ENCODE measurements at places on chromosomes 16 and 17.

DNA sequence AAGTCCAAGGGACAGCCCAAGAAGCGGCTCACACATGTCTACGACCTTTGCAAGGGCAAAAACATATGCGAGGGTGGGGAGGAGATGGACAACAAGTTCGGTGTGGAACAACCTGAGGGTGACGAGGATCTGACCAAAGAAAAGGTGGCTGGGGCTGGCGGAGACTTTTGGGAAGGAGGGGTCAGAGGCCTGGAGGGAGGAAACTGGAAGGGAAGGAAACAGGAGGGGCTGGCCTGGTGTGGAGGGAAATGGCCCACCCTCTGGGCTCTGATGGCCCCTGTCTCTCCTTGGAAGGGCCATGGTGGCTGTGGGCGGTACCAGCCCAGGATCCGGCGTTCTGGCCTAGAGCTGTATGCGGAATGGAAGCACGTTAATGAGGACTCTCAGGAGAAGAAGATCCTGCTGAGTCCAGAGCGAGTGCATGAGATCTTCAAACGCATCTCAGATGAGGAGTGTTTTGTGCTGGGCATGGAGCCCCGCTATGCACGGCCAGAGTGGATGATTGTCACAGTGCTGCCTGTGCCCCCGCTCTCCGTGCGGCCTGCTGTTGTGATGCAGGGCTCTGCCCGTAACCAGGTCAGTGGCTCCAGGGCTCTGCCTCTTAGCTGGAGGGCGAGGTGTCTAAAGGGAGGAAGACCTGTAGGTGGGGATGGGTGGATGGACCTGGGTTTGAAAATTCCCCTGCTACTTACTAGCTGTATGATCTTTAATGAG, 12.5 kb downstream of the POLR2A start:
- DNase-seq: no peak

DNA sequence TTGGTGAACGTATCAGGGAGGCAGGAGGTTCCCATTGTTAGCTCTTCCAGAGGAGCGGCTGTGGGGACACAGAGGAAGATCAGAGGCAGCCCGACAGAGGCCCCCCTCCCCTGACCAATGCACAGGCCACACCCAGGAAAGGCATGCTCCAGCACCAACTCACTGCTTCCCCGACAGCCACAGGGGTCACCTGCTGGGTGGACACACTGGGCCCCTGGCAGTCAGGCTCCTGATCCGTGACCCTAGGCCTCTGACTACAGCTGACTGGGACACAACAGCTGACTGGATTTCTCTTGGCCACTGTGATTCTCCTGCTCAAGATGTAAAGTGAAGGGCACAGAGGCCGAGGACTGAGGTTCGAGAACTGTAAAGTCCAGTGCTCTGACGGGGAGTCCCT, 63.5 kb downstream of the IL21R start:
- no peak for DNase-seq

- no peak for DNase-seq
Observed at GRCh38 chr17:15512071-15512709, 44.8 kb upstream of the CDRT4 start.

- DNase-seq: no peak
Observed at GRCh38 chr17:81706757-81707624, 3.8 kb downstream of the MRPL12 start.

GRCh38 chr17:72991651-72992050, 100.8 kb downstream of the SLC39A11 start:
- no peak for DNase-seq

- no peak for DNase-seq
Observed at GRCh38 chr17:79090443-79091225, 16.0 kb downstream of the ENGASE start.

DNA sequence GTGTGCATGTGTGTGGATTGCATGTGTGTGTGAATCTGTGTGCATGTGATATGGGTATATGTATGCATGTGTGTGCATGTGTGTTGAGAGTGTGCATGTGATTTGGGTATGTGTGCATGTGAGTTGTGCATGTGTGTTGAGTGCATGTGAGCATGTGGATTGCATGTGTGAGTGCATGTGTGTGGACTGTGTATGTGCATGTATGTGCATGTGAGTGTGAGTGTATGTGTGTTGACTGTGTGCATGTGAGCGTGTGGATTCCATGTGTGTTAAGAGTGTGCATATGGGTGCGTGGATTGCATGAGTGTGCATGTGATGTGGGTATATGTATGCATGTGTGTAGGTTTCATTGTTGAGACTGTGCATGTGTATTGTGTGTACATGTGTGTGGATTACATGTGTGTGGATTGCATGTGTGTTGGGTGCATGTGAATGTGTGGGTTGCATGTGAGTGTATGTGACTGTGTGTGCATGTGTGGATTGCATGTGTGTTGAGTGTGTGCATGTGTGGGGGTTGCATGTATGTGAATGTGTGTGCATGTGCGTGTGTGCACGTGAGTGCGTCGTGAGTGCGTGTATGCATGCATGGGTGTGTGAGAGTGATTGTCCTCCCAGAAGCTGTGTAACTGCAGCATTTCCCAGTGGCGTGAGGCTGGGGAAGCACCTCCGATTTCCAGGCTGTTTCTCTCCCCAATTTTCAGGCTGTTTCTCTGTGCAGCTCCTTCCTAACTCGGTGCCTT, 19.4 kb downstream of the C1QTNF1 start:
- no peak for DNase-seq

GRCh38 chr17:78473951-78474613, 95.6 kb downstream of the PGS1 start:
- no peak for DNase-seq

DNA sequence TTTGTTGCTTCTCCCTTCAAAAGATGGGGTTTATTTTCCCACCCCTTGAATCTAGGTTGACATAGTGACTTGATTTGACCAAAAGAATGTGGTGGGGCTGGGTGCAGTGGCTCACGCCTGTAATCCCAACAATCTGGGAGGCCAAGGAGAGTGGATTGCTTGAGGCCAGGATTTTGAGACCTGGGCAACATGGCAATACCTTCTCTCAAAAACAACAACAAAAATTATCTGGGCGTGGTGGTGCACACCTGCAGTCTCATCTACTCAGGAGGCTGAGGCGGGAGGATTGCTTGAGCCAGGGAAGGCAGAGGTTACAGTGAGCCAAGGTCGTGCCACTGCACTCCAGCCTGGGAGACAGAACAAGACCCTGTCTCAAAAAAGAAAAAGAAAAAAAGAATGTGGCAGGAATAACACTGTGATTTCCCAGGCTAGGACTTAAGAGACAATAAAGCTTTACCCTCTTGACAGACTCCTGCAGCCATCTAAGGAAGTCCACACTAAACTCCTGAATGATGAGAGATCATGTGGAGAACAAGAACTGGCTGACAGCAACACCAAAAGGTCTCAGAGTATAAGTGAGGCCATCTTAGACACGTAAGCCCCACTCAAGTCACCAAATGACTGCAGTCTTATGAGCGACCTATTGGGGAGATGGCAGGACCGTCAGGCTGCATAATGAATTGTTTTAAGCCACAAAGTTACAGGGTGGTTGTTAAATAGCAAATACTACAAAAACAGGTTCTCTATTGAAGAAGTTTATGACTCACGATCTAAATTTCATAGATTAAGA, 37.0 kb downstream of the FBXL20 start:
- DNase-seq: no peak

- no peak for DNase-seq
Observed at GRCh38 chr17:49845321-49845720, 2.5 kb downstream of the TAC4 start.

- no peak for DNase-seq
Observed at GRCh38 chr17:45963283-45963682, 35.8 kb upstream of the STH start.

GRCh38 chr16:50266337-50267091, at the start of gene ADCY7:
Gene ADCY7, plus strand, starts transcription at chr16:50266551. Its CDS starts 21,629 bp downstream, at chr16:50288180.
- DNase-seq: peak; percentile 80

DNA sequence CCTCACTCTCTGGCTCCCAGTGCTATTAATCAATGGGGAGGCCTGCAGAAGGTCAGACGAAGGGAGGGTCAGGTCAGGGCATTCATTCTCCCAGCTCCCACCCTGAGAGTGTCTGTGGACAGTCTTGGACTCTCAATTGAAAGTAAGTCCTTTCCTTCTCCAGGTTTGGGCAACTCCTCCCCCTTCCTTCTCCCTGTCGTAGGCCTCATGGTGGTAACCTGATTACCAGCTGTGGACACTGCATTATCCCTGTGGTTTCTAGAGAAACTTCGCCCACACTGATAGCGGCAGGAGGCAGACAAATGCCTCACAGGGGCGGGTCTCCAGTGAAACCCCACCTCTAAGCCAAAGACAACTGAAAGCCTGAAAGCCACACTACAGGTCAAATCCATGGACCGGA, 57.7 kb upstream of the SLC25A19 start:
- DNase-seq: no peak

GRCh38 chr16:30874244-30874820, 19.5 kb downstream of the BCL7C start:
- no peak for DNase-seq

DNA sequence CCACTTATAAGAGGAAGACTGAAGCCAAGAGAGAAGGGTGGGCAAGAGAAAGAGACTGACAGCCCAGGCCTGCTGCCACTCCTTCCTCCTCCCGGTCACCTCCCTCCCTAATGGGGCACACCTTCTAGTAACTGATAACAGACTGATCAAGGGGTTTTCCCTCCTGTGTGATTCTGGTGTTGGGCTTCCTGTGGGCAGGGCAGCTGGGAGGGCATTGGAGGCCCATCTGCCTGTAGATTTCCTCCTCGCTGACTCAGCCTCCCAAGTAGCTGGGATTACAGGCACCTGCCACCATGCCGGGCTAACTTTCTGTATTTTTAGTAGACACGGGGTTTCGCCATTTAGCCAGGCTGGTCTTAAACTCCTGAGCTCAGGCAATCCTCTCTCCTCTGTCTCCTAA, 16.2 kb downstream of the CA4 start:
- DNase-seq: no peak

DNA sequence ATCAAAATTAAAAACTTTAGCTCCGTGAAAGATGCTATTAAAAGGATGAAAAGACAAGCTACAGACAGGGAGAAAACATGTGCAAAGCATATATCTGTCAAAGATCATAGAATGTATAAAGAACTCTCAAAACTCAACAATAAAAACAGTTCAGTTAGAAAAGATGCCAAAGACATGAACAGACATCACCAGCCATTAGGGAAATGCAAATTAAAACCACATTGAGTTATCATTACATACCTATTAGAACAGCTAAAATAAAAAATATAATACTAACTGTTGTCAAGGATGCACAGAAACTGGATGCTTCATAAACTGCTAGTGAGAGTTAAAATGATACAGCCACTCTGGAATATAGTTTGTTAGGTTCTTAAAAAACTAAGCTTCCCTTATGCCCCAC, 58.8 kb downstream of the NFATC3 start:
- DNase-seq: no peak

- DNase-seq: no peak
Observed at GRCh38 chr16:14448879-14449278, 181.2 kb downstream of the PARN start.

DNA sequence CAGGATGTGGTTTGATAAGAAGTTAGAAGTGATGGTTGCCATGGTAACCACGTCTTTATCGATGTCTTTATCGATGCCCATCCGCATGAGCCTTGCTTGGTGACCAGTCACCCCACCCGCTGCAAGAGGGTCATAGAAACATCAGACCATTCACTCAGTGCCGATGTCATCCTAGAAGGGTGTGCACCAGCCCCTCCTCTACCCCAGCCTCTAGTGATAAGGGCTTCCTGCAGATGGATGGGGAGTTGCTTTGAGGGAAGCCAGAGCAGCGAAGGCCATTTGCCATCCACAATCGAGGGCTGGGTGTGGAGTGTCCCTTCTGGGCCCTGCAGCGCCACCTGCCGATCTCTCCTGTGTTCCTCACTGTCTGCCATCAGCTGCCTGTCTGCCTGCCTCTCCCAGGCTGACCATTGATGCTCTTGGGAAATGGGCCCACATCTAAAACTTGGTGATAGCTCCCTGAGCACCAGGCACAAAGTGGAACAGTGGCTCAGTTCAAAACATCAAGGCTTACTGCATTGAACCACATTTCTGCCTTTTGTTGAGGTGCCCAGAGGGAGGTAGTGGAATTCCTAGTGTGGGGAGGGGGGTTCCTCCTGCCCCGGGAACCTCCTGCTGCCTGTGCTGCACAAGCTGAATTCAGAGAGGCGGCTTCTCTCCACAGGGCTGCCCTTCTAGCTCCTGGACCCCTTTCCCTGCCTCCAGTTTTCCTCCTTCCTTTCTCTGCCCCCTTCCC, 8.9 kb downstream of the CALB2 start:
- DNase-seq: no peak

DNA sequence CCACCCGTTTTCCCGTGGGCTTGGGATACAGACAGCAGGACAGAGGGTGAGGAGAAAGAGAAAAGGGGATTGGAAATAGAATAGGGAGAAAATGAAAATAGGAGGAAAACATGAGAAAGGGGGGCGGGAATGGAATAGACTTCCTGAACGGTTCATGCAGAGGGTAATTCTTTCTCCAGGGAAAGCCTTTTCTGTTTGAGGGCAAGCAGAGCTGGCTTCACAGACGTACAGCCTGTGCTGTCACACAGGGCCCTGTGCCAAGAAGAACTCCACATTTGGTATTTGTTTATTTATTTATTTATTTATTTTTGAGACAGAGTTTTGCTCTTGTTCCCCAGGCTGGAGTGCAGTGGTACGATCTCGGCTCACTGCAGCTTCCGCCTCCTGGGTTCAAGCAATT, 12.0 kb downstream of the MILR1 start:
- no peak for DNase-seq

DNA sequence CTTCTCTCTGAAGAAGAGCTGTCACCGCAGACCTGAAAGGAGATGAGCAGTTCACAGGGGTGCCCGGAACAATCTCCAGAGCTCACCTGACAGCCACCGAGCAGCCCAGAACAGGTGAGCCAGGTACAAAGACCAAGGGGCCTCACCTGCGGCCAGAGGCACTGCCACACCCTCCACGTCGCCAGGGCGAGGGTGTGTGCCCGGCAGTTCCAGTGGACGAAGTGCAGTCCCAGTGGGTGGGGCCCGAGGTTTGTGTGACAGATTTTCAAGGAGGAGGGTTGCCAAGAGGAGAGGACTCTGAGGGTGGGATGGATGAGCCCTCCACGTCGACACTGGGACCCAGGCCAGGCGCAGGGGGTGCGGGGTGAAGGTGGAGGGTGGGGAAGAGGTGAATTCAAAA, 61.7 kb downstream of the SMPD3 start:
- DNase-seq: no peak

Data from activated gamma-delta T cell (primary cell).